Transverse colon (tissue), 4 donors: ENCODE measurements at places on chromosomes 12 and 14. TPM values are rescaled to one million over a fixed set of nuclear protein-coding genes. Genes with fewer than 3 reads are reported as not detected.

DNA sequence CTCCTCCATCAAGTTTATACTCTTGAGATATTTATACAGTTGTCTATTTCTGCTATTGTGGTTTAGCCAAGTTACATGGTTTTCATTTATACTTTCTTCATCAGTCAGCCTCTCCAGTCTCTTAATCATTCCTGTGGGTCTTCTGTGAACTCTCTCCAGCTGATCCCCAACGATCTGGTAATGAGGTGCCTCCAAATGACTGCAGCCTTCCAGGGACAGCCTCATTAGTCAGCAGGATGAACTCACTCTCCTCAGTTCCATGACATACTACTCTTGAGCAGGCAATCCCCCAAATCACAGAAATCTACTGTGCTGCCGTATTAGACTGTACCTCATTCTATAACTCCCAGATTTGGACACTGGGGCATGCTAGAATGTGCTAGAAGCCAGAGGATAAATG is 15.3 kb downstream of the AREL1 start:
- no peak for DNase-seq

- no peak for DNase-seq
Measured at GRCh38 chr12:76922866-76923265, 44.0 kb upstream of the CSRP2 start.

GRCh38 chr12:42186793-42187192 is 42.1 kb upstream of the GXYLT1 start:
- no peak for DNase-seq

GRCh38 chr14:103538291-103539055 is 9.5 kb downstream of the TRMT61A start:
- no peak for DNase-seq

DNA sequence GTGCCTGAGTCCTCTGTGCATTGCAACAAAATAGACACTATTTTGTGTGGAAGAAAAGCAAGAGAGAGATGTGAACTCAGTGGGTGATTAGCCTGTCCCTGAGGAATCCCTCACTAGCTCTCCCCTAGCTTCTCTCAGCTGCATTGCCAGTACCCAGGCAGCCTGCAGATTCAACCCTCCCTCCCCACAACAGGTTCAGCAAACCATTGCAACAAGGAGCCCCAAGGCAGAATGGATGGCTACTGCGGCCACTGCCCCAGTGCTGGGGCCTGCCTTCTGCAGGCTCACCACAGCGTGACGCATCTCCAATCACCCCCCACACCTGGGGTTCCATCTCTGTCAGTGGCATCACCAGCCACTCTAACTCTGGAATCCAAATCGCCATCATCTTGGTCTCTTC is 2.3 kb downstream of the CRACR2A start:
- DNase-seq: no peak

GRCh38 chr12:99157946-99158345 is 489.6 kb upstream of the GARIN6 start:
- DNase-seq: no peak

RHNO1 gene
- total RNA-seq: 5.4 TPM

KICS2 gene
- total RNA-seq: 2.8 TPM

- no peak for DNase-seq
Measured at GRCh38 chr12:33265033-33265731, 174.4 kb downstream of the SYT10 start.

- no peak for DNase-seq
Measured at GRCh38 chr14:38873941-38874612, 229.0 kb downstream of the SEC23A start.

GRCh38 chr12:6146509-6146908 is 22.0 kb upstream of the VWF start:
- DNase-seq: no peak

DNA sequence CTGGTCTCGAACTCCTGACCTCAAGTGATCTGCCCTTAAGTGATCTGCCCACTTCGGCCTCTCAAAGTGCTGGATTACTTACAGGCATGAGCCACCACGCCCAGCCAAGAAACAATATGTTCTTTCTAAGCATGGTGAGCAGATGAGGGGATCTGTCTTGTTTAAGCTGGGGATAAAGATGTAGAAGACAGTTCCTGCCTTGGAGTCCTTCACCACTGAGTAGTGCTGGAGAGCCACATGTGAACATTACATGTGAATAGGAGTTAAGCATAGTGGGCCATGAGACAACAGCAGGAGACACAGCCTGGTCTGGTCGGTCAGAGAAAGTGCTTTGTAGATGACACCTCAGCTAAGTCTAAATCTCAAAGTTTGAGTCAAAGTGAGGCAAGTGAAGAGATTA is 26.0 kb downstream of the TMBIM6 start:
- DNase-seq: no peak

DNA sequence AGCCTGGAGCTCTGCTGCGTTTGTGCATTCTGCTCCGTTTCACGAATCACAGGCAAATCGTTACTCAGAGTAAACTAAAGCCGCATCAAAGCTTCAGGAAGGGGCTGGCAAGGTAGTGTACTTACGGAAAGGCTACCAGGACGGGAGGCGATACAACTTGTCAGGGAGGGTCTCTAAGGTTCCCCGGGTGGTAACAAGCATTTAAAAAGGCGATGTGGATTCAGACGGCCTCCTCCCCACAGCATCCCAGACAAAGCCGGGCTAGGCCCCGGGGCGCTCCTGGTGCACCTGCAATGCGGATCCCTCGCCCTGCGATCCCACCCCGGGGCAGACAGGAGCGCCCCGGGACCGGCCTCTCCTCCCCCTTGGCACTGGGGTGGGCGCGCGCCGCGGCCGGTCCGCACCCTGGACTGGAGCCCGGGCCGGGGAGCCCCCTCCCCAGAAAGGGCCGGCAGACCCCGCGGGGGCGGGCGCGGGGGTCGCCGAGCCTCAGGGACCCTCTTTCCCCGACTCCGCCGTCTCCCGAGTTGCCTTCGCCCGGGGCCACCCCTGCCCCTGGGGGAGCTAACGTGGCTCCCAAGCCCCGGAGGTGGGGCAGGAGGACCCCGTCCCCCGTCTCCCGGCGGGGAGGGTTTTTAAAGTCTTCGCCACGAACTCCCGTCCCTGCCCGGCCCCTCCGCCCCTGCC is 718 bp downstream of the CCDC92 start:
- peak; percentile 49 for DNase-seq

- no peak for DNase-seq
Measured at GRCh38 chr12:95851606-95852005, 7.1 kb upstream of the SNRPF start.

DNA sequence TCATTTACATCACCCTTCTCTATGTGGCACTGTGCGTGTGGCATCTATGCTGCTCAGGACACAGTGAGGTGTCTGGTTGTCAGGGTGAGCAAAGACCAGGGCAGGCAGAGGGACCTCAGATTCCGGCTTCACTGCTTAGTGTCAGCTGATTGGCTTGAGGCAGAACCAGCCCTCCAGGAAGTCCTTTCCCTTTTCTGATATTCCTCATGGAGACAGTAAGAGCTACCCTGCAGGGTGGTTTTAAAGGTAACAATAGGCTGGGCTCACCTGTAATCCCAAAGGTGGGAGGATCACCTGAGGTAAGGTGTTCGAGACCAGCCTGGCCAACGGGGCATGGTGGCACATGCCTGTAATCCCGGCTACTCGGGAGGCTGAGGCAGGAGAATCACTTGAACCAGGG is 129.3 kb upstream of the AMIGO2 start:
- DNase-seq: no peak

DNA sequence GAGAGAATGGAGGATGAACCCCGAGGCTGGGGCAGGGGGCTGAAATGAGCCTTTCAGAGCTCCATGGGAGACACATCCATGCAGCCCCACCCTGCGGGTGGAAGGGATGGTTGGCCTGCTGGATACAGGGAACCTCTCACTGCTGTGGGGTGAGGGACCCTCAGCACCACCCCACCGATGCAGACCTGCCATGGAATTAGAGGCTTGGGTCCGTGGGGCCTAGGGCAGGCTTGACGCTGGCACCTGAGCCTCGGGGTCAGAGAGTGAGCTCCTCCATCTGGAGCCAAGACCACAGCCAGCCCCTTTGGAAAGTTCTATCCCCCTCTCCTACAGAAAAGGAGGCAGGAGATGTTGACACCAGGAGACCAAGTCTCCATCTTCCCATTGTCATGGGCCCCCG is 7.4 kb upstream of the KRT74 start:
- DNase-seq: no peak

TEAD4 gene
- 4.2 TPM for total RNA-seq

GRCh38 chr14:62505045-62505444 is 540.2 kb downstream of the KCNH5 start:
- DNase-seq: no peak

SERPINA9 gene
- total RNA-seq: not detected

DNA sequence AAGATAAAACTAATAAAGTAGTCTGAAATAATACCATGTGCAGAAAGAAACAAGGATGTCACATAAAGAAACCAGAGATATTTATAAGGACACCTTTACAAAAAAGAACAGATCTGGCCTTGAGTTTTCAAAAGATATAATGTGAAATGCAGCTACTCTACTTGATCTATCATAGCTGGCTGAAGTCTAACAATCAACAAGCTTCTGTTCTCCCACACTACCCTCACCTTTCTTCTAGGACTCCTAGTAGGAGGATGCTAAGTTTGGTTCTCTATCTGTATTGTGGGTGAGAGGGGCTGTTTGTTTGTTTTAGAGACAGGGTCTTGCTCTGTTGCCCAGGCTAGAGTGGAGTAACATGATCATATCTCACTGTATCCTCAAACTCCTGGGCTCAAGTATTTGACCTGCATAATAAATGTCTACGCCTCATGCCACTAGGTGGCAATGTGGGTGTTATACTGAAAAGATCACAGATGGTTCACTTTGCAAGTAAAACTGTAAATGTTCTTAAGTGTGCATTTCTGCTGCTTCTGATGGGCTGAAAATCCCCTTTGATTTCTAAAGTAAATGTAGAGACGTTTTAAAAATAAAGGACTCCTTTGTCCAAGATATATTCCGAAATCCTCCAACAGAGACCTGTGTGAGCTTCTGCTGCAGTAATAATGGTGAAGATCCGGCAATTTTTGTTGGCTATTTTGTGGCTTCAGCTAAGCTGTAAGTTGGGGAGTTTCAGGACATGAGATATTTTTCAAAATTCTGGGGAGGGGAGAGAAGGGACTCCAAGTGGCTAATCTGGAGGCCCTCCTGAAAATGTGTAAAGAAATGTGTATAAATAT is 269.3 kb downstream of the DAD1 start:
- DNase-seq: peak; percentile 45

GRCh38 chr14:53218161-53218560 is 65.0 kb upstream of the DDHD1 start:
- no peak for DNase-seq

GRCh38 chr14:74977164-74977900 is 21.9 kb upstream of the PGF start:
- no peak for DNase-seq

NYNRIN gene
- total RNA-seq: 11.4 TPM

- no peak for DNase-seq
Measured at GRCh38 chr14:41313196-41313595, 293.5 kb upstream of the LRFN5 start.

FSCB gene
- total RNA-seq: not detected

TMEM260 gene
- 52.7 TPM for total RNA-seq

GRCh38 chr14:35883677-35884293 is 57.6 kb downstream of the BRMS1L start:
- DNase-seq: peak; percentile 29

DNA sequence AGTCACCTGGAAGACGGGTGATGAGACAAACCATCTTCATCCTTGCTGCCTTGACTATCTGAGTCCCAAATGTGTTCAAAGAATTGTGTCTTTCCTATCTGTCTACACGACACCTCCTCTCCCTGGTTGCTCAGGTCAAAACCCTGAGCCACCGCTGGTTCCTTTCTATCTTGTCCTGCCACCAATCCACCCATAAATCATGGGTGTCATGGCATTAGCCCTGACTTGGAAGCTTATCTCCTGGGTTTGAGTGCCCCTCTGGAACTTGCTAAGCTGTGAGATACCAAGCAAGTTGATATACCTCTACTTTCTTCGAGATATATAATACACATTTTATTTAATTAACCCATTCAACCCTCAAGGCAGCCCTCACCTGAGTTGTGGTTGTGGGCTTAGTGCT is 57.9 kb downstream of the ASCL4 start:
- DNase-seq: no peak

TMBIM4 gene
- total RNA-seq: 159 TPM

- no peak for DNase-seq
Measured at GRCh38 chr14:98382662-98383061, 889.3 kb downstream of the BCL11B start.

DNA sequence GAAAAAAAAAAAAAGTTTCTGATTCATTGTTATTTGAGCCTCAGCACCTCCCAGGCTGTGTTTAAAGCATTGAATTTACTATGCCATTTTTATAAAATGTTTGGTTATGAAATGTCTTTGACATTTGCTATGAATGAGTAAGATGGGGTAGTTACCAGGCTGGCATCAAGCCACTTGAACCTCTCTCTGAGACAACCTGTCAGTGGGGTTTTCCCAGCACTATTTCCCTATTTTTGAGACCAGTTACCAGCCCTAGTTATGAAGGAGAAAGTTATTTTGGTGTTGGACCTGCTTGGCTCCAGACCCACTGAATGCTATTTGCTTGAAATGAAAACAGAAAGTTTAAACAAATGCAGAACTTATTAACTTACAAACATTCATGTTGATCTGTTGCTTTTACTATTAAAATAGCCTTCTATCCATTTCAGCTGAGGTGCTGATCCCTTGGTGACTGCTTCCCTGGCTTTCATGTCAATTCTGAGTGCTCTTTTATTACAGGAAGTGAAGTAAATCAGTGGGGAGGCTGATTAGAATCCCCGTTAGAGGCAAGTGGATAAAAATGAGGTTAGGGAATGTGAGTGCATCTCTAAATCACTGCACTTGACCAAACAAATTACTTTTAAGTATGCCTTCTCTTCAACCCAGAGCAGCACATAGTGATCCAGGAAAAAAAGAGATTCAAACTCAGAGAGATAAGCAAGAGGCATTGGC is 37.8 kb downstream of the LLPH start:
- no peak for DNase-seq

- DNase-seq: no peak
Measured at GRCh38 chr12:22164139-22164538, 118.1 kb downstream of the CMAS start.

- no peak for DNase-seq
Measured at GRCh38 chr12:130983328-130984017, 29.8 kb downstream of the ADGRD1 start.

TBC1D30 gene
- 7.8 TPM for total RNA-seq

TAS2R42 gene
- total RNA-seq: not detected
